ENCODE measurements at places on chromosomes 11 and 22.

DNA sequence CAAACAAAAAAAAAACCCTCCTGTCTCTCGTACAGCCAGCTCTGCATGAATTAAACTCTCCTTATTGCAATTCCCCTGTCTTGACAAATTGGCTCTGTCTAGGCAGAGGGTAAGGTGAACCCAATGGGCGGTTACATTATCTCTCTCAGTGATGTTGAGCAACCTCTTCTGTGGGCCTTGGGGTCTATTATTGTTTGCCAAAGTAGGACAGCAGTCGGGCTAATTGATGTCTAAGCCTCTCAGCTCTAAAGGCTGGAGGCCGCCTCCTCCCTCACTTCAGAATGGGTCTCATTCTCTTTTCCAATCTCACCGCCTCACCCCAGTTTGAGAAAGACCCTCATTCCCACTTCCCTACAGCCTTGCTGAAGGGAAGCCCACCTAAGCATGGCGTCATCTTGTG is 1.3 kb upstream of the SLC25A45 start:
- no peak for ATAC-seq

GRCh38 chr22:36325154-36326031 is 62.4 kb downstream of the MYH9 start:
- peak; percentile 3 for ATAC-seq

DNA sequence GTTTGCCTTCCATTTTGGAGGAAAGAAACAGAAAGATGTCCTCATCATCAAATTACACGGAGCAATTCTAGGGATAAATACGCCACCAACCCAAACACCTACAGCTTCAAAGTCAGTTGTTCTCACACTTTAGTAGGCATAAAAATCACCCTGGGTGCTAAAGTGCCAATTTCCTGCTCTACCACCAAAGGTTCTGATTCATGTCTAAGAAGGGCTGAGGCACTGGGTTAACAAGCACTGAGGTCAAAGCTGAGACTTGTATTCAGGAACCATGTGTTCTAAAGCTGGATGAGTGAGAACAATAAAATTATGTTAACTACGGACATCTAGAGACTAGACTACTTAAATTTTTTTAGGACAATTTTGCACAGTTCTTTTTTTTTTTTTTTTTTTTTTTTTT is 127.6 kb downstream of the MPPED2 start:
- ATAC-seq: no peak

- ATAC-seq: no peak
Measured at GRCh38 chr22:20244691-20245576, 23.2 kb downstream of the RTN4R start.

- ATAC-seq: no peak
Measured at GRCh38 chr11:67270256-67271204, 4.3 kb downstream of the GRK2 start.

DNA sequence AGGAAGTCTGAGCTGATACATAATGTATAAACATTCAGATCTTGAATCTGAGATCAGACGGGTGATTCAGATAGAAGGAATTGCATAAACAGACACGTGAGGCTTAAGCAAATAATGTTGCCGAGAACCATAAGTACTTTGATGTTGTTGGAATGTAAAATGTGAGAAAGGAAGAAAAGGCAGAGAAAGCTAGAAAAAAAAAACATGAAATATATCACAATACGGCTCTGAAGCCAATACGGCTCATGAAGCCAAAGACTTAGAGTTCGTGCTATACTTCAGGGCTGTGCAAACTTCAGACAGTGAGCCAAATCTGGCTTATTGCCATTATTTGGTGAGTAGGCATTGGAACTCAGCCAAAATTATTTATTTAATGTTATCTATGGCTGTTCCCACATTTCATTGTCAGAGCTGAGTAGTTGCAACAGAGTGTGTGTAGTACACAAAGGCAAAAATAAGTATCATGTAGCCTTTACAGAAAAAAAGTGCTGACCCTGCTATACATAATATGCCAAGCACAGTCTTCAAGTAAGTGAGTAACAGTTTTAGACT is 673.3 kb downstream of the CNTN5 start:
- no peak for ATAC-seq

DNA sequence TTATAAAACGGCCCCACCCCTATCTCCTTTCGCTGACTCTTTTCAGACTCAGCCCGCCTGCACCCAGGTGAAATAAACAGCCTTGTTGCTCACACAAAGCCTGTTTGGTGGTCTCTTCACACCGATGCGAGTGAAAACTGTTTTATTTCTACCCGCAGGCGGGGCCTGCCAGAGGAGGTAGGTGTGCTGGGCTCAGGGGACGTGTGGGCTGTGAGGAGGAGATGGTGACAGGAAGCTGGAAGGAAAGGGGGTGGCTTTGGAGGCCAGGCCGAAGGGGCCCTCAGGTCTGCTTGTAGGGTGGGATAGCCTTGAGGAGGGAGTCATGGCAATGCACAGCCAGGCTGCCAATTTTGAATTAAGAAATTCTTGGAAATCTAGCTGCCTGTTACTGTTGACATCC is 21.3 kb upstream of the KRTAP5-7 start:
- no peak for ATAC-seq

GRCh38 chr11:120249279-120250262 is 9.6 kb downstream of the POU2F3 start:
- ATAC-seq: no peak

- no peak for ATAC-seq
Measured at GRCh38 chr11:116688202-116688540, 84.6 kb downstream of the BUD13 start.

DNA sequence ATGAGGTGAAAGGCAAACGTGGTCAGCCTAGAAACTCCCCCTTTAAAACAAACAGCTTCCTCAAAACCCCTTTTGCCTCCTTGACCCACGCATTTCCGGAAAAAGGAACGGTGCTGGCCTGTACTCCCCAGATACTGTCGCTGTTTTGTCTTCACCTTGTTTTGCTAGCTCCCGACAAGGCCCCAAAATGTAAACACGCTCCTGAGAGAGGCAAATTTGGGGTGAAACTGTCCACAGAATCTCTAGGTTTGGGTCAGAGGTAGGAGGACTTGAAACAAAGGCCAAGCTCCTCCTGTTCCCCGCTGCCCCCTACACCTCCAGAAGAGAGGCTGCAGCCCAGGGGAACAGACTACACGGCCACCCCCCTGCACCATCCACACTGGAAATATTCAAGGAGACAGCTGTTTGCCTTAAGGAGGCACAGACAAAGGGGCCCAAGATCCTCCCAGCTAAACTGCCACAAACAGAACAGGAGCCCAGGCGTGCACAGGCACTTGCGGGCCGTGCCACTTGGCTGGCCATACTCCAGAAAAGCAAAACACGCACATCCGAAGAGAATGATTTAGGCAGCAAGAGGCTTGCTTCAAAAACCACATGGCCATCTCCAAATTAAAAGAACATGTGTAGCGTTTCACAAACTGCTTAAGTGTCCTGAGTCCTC is 160.5 kb upstream of the GRK3 start:
- ATAC-seq: peak; percentile 49

DNA sequence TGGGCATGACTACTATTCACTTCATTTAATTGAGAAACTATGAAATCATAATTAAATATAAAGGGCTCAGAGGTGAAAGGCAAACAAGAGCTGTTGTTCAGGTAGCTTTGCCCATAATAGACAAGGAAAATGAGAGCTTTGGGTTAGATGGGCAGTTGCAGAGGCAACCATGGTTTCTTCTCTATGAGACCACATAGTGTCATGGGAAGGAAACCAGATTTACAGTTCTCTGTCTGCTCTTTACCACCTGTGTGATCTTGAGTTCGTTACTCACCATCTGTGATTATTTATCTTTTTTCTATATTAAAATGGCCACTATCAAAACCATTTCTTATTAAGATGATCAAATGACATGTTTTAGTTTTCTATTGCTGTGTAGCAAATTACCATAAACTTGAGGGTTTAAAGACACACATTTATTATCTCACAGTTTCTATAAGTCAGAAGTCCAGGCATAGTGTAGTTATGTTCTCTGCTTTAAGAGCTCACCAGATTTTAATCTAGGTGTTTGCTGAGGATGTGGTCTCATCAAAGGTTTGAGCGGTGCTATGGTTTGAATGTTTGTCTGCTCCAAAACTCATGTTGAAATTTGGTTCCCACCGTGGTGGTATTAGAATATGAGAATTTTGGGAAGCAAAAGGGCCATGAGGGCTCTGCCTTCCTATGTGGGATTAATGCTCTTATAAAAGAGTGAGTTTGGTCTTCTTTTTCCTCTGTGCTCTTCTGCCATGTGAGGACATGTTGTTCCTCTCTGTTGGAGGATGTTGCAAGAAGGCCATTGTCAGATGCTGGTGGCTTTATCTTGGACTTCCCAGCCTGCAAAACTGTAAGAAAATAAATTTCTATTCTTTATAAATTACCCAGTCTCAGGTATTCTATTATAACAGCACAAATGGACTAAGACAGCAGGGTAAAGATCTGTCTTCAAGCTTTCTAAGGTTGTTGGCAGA is 38.2 kb downstream of the OR2AG2 start:
- ATAC-seq: no peak

GRCh38 chr11:35994421-35994820 is 50.6 kb downstream of the LDLRAD3 start:
- no peak for ATAC-seq

DNA sequence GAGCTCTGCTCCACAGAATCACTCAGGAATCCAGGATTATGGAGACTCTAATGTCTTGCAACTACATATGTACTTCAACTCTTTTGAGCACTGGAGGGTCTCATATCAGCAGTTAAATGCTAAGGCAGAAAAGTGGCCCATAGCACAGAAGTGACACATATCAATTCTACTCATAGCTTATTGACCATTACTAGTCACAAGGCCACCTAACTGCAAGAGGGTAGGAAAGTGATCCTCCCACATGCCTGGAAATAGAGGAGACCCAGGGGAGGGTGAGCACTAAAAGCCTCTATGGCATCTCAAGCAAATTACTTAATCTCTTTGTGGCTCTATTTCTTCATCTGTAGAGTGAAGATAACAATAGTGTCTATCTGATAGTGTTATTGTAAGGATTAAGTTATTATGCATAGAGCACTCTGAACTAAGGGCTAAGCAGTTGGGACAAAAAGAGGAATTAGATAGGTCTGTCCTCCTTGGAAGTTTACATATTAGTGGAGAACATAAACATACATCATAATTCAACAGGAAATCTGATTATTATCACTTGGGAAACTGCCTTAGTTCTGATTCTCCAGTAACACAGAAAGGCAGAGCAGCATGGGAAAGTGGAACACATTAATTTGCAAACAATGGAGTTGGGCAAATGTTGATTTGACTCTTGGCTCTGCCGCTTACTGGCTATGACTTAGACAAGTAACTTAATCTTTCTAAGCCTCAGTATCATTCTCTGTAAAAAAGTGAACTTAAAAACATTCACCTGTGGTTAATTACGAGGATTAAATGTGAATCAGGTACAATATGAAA is 25.1 kb upstream of the USP47 start:
- no peak for ATAC-seq

- no peak for ATAC-seq
Measured at GRCh38 chr11:69416143-69416515, 65.3 kb upstream of the LINC01488 start.

- ATAC-seq: peak; percentile 7
Measured at GRCh38 chr11:117818041-117818873, 6.3 kb downstream of the FXYD2 start.

GRCh38 chr11:68812526-68812925 is 29.2 kb downstream of the CPT1A start:
- no peak for ATAC-seq

DNA sequence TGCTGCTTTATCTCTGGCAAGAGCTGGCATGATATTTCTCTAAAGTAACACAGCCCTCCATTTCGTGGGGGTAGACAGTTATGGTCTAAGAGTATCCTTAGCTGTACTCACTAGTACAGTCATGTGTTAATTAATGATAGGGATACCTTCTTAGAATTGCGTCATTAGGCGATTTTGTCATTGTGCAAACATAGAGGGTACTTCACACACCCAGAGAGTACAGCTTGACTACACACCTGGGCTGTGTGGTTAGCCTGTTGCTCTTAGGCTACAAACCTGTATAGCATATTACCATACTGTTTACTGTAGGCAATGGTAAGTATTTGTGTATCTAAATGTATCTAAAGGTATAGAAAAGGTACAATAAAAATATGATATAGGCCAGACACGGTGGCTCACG is 17.0 kb downstream of the XRCC6 start:
- no peak for ATAC-seq

GRCh38 chr22:23657727-23658126 is 25.6 kb upstream of the DRICH1 start:
- ATAC-seq: no peak

- ATAC-seq: no peak
Measured at GRCh38 chr11:60783911-60784310, 1.2 kb upstream of the MS4A10 start.

GRCh38 chr11:128424851-128425285 is 162.5 kb downstream of the ETS1 start:
- ATAC-seq: peak; percentile 24

DNA sequence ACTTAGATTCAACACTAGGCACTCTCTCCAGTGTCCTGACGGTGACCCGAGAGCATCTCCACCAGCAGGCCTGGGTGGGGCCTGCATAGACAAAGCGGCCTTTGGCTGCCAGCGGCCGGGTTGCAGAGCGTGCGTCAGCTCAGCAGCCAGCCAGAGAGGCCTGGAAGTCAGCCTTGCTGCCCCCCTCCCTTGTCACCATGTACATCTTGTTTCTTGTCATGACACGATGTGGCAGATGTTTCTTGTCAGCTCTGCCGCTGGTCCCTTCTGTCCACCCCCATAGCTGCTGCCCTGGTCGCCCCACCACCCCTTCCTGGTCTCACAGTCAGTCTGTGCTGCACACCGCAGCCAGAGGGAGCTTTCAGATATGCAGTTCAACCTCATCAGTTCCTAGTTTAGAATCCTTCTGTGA is 33.1 kb upstream of the CBX7 start:
- no peak for ATAC-seq

GRCh38 chr22:45632791-45633515 is 38.7 kb upstream of the ATXN10 start:
- no peak for ATAC-seq

- ATAC-seq: no peak
Measured at GRCh38 chr11:33413301-33413700, 156.1 kb downstream of the HIPK3 start.

GRCh38 chr22:33832558-33833151 is 87.6 kb downstream of the LARGE1 start:
- ATAC-seq: no peak

- no peak for ATAC-seq
Measured at GRCh38 chr11:30326906-30327305, 4.0 kb downstream of the ARL14EP start.

DNA sequence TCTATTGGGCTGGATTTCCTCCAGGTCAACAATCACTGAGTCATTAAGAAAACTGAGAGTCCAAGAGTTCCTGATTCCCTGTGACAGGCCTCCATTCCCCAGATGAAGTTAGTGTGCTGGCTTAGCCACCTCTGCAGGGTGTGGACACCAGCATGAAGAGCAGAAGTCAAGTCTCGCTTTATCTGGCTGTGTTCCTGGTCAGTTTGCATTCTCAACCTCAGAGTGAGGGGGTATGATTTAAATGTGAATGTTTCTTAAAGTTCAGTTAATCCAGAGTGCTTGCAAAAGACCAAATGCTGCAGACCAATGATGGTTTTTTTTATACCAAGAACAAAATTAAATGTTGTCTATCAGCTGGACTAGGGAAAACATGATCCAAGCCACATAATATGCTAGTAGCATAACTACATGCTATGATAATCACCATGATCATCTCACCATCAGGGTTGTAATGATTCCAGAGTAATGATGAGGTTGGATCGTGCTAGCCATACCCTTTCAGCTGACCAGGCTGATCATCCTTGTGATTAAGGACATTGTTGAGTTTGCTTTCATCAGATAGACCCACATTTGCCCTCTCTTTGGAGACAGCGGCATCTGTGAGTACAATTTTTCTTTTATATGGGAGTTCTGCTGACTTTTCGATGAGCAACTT is 145.8 kb upstream of the ARHGAP20 start:
- ATAC-seq: peak; percentile 74
